ENCODE measurements at places on chromosomes 3 and 15. TPM values are rescaled to one million over a fixed set of nuclear protein-coding genes. Genes with fewer than 3 reads are reported as not detected.

Gene SLC6A1
- not detected for total RNA-seq

Gene CD200R1
- total RNA-seq, result 8.8 TPM

Gene KBTBD12
- not detected for total RNA-seq

Gene TNNC1
- total RNA-seq, result 1.5 TPM

Gene EIF4G1
- 269 TPM for total RNA-seq

Gene RGMA
- 0.15 TPM for total RNA-seq
